ENCODE measurements at places on chromosomes 3 and 15.

DNA sequence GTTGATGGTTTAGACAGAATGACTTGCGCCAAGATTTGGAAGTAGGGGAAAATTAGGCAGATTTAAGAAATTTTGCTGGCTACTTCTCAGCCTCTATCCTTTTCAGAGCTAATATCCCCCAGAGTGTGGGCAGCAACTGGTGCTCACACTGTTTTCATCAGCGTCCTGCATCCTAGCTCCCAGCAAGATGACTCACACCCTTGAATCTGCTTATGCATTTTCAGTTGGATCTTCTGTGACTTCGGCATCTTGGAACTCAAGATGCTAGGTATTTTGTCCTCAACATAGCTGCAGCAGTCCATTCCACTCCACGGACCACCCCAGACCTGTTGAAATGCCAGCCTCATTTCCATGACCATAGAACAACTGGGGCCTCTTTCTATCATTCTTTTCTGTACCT lies 336.1 kb upstream of the NR2F2 start:
- no peak for DNase-seq

GRCh38 chr3:141384157-141384556 lies 15.9 kb downstream of the ZBTB38 start:
- no peak for DNase-seq

- no peak for DNase-seq
These were observed 125.0 kb downstream of the PDZRN3 start for GRCh38 chr3:73499787-73500186.

- DNase-seq, result peak; percentile 57
These were observed 18.9 kb upstream of the LRRK1 start for GRCh38 chr15:100900136-100900794.

DNA sequence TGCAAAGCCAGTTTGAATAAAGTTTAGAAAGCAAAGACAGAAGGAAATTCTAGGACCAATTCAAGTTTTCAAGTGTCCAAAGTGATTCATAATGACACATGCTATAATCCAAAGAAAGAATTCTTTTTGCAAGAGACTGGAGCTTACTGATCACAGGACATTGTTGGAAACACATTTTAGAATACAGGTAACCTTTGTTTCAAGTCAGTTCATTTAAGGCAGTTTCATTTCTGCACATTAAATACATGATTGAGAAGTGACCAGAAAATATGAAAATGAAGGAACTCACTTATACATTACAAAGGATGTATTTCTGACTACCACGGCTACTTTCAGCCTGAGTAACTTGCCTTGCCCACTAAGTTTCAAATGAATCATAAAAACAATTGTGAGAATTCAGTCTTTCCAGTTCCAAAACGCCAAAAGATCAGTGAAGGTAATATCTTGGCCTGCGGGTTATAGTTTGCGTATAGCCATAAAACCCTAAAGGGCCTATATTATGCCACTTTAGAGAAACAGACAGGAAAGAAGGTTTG lies 48.7 kb downstream of the PRICKLE2 start:
- DNase-seq, result no peak

GRCh38 chr3:10173095-10173925 lies 8.6 kb downstream of the IRAK2 start:
- no peak for DNase-seq

DNA sequence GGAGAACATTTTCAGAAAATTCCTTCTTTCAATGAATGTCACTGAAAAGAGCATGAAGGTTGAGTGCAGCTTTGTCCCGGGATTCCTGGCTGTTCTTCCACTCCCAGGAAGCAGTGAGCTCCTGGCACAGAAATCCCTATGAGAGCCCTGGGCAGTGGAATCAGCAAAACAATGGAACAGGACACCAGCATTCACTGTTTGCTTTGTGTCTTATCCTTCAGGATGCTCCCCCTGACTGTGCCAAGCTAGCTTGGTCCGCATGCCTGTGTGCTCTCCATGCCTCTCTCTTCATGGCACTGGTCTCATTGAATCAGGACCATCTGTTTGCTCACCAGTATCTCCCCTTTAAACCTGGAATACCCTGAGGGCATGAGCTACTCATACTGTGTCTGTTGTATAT lies 102.0 kb upstream of the GADL1 start:
- no peak for DNase-seq

GRCh38 chr15:62079594-62079993 lies 12.8 kb downstream of the C2CD4A start:
- DNase-seq, result no peak

GRCh38 chr3:189800436-189800835 lies 169.2 kb downstream of the TP63 start:
- DNase-seq, result no peak

DNA sequence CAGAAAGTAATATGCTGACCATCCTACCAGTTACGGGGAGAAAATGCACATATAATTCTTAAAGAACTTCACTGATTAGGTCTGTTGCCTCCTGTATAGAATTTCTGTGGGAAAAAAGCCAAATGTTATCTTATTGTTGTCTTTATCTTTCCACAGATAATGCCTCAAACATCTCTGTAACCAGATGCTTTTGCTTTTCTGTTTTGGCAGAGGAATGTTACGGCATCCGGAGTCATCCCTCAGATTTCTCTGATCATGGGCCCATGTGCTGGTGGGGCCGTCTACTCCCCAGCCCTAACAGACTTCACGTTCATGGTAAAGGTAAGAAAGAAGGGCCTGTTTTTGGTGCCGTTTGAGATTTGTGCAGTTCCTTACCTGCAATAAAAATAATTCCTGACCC lies 33.5 kb downstream of the PCCB start:
- no peak for DNase-seq

- DNase-seq, result peak; percentile 61
These were observed 86.3 kb downstream of the TMEM108 start for GRCh38 chr3:133124511-133124910.

DNA sequence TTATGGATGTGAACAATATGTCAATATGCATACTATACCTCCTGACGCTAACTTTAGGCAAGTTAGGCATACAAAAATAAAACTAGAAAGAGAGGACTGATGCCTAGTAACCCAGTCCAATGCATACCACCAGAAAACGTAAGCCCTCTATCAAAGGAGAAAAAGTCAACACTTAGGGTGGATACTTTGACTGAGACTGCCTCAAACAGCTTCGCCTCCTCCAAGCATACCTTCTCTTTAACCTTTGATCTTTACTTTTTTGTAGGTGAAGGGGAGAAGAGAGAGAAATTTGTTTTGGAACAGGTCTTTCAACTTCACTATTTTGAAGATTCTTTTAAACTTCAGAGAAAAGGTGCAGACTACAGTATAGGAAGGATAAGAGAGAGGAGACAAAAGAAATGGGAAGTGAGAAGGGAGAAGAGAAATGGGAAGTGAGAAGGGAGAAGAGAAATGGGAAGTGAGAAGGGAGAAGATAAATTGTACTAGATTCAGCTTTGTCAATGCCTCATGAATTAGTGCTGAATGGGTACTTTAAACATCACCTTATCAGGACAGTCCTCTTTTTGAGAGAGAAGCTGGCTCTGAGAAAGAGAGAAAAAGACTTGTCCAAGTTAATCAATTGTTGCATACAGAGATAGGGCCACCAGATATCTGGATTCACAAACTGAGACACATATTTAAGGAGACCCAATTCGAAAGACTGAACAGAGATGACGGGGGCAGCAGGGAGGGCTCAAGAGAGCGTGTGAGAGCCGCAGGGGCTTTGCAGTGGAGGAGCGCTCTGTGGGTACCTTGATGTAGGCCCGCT lies 1.0 kb downstream of the P3H2 start:
- DNase-seq, result no peak

GRCh38 chr3:174016186-174016585 lies 618.6 kb downstream of the NLGN1 start:
- no peak for DNase-seq

DNA sequence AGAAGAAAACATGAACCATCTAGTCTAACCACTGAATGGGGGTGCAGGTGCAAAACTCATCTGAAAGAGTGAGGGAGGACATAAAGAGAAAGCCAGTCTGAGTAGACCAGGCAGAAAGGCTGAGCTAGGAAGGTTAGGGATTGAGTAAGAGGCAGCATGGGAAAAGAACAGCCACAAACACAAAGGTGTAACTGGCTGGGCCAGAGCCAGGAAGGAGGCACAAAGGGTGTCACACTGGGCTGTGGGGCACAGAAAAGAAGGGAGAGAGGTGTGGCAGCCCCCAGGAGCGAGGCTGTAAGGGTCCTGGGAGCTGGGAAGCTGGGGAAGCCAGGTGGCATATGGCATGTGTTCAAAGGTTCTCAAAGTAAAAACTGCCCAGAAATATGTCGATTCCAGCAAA lies 18.7 kb downstream of the IGSF11 start:
- DNase-seq, result no peak

DNA sequence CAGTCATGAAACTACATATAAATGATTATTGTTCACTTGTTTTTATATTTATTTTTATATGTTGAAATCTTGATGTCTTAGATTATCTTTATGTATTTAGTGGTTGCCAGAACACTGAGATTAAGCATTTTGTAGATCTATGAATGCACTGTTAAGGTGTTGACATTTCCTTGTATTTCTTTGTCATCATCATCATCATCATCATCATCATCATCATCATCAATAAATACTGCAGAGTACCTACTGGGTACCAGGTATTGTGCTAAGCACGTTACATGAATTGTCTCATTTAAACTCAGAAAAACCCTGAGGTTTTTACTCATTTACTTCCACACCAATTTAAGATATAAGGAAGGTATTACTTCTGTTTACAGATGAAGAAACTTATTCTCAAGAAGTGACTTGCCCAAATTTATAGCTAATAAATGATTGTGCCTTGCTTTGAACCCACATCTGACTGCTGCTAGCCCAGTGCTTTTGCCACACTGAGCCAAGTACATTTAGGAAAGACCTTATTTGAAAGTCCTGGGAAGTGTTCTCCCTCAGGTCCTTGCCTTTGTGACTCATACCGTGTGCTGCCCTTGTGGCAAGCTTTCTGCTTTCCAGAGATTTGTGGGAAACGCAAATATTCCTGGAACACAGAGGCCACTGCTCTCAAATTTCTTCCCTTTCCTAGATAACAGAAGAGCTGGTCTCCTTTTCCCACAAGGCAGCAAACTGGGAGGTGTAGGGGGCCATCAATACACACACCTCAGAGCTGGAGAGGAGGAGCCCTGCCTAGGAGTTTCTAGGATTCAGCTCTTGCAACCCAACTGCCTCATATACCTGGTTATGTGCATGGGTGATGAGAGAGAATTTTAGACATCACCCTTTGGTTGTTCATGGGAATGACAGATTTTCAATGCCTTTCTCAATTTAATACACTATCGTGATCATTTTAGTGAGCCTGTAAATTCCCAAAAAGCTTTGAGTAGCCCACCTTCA lies 115.4 kb upstream of the C15orf61 start:
- no peak for DNase-seq

DNA sequence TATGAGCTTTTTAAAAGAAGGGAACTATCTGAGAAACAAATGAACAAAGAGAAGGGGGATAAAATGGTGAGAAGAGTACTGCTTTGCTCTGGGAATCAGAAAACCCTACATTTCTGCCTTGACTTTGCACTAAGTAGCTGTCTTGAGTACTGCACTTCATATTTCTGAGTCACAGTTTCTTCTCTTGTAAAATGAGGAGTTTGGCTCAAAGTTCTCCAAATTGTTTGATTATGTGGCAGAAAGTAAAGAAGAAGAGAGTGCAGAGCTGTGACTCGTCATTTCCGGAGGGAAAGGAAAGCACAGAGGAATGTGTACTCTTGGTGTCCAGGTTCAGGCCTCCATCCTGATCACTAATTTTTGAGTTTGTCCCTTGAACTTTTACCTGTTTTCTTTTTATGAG lies 54.7 kb downstream of the TP63 start:
- no peak for DNase-seq

DNA sequence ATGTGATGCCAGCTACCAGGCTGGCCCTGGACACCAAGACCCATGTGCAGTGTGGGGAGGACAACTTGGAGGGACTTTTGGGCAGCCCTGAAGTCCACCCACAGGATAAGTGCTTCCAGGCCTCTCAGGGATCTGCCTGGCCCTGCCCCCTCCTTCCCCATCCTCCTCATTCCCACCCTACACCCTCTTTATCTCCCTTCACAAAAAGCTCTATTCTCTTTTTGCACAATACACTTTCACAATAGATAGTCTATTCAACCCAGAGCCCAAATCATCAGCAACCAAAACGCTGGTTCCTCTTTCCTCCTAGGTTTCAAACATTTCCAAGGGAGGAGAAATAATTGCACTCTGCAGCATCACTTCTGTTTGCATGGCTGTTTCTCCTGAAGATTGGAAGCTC lies 7.8 kb upstream of the ZNF710 start:
- no peak for DNase-seq

GRCh38 chr3:95826419-95826818 lies 988.0 kb upstream of the EPHA6 start:
- no peak for DNase-seq

GRCh38 chr3:150309557-150309956 lies 98.5 kb upstream of the TSC22D2 start:
- no peak for DNase-seq

GRCh38 chr15:86558686-86559085 lies 479.0 kb downstream of the AGBL1 start:
- DNase-seq, result no peak

DNA sequence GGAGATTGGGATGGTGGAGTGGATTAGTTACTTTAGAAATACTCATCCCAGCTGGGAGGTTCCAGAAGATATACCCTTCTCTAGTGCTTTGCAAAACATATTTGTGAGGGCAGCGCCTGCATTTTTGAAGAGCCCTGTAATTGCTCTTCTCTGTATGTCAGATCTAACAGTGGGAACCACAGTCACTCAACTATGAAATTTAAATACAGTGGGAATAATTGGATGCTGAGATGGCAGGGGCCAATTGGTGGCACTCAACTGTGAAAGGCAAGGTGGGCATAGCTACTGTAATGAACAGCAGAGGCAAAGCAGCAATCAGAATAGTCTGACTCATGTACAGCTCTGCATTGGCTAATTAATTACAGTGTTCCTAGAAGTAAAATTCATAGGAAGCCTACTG lies 22.2 kb upstream of the TBC1D23 start:
- DNase-seq, result no peak

- no peak for DNase-seq
These were observed 2.2 kb upstream of the EPHB3 start for GRCh38 chr3:184559336-184559735.

DNA sequence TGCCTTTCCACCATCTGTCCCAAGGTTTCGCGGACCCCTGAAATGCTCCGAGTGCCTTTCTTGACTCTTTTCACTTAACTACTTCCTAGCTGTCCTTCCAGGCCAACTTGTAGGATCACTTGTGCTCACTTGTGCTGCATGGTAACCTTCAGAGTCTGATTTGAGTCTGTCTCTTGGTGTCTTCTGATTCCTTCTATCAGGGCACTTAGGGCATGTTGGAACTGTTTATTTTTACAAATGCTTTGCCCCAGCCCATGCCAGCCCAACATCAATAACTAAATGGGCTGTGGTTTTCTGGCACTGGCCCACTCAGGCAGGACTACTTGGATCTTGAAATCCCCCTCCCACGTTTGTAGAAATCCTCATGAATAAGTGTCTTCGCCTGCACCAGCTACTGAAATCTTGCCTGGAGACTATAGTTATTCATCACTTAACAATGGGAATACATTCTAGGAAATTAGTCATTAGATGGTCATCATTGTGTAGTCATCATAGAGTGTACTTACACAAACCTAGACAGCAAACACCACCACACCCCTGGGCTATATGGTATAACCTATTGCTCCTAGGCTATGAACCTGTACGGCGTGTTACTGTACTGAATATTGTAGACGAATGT lies 123.1 kb upstream of the STRIT1 start:
- DNase-seq, result no peak

GRCh38 chr15:89502867-89503595 lies 6.6 kb upstream of the RHCG start:
- DNase-seq, result no peak

Measured in femur (tissue), 1 donor.